Immature natural killer cell (primary cell): ENCODE measurements at places on chromosomes 16 and 17.

GRCh38 chr17:77400445-77400870, 259.7 kb downstream of the SEC14L1 start:
- DNase-seq = peak; percentile 79

DNA sequence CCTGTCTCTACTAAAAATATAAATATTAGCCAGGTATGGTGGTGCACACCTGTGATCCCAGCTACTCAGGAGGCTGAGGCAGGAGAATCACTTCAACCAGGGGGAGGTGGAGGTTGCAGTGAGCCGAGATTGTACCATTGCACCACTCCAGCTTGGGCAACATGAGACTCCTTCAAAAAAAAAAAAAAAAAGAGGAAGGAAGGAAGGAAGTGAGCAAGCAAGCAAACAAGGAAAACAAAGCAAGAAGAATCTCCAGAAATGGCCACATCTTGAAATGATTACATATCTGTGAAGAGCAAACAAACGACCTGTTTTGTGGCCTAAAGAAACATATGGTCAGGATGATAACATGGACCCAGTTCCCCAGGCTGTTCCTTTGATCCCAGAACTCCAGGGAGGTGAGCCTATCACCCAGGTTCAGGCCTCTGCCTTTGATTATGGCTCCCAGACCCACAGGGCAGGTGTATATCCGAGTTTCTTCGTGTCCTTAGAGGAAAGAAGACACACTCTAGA, 8.9 kb downstream of the ACOX1 start:
- DNase-seq = no peak

DNA sequence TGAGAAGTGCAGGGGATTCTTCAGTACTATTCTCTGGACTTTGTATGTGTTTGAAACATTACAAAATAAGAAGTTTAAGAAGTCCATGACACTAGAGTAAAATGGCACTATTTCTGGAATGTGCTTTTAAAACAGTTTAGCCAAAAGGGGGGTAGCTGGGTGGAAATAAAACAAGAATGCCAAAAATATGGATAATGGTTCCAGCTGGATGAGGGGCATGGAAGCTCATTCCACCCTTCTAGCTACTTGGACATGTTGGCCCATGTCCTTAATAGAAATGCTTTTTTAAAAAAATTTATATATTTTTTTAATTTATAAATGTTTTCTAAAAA, 13.1 kb downstream of the ZC3H7A start:
- DNase-seq = no peak

DNA sequence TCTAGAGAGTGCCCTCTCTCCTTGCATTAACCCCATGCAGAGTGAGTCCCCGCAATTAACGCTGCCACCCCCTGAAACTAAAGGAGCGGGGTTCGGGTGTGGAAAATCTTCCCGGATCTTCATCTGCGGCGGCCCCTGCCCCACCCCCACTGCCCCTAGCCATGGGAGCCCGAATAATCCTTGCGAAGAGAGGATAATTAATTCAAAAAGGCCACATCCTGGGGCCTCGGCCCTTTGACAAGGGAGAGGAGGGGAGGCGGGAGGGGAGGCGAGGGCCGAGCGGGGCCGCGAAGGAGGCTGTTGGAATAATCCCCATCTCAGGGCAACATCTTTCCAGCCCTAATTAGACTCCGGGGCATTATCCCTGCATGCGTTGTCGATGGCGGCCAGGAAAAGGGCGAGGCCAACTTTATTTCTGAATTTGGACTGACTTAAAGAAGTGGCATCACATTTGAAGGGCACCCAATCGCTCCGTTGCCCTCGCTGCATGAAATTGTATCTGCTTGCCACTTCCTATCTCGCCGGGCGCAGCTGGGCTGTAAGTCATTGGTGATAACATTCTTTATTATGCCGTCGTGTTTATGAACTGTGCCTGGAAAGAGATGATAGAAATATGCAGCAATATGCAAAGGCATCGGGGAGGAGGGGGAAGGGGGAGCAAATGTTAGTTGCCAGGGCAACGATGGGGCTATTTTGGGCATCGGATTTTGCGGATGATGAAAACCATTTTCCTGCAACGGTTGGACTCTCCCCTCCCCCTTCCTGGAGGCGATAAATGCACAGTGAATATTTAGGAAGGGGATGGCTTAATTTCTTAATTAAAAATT, 387.1 kb upstream of the TNRC6C start:
- peak; percentile 20 for DNase-seq

GRCh38 chr16:61289141-61289540, 747.1 kb downstream of the CDH8 start:
- DNase-seq = no peak

- no peak for DNase-seq
These were observed 5.8 kb downstream of the CBX8 start for GRCh38 chr17:79790805-79791734.

GRCh38 chr16:82900559-82900958, 273.8 kb downstream of the CDH13 start:
- DNase-seq = no peak

GRCh38 chr16:27853651-27854050, 209.9 kb downstream of the GSG1L start:
- no peak for DNase-seq

DNA sequence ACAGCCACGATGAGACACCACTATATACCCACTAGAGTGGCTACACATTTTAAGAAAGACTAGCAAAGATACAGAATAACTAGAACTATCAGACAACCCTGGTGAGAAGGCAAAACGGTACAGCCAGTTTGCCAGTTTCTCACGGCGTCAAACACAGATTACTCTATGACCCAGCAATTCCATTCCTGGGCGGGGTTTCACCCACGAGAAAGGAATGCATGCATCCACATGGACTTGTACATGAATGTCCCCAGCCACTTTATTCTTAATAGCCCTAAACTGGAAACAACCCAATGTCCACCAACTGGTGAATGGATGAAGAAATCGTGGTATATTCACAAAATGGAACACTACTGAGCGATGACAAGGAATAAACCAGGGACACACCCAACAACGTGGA, 74.5 kb downstream of the MYH10 start:
- DNase-seq = no peak

- no peak for DNase-seq
These were observed 120.4 kb upstream of the C17orf78 start for GRCh38 chr17:37255432-37255831.

GRCh38 chr16:53091466-53092211, 36.8 kb downstream of the CHD9 start:
- DNase-seq = no peak

GRCh38 chr16:28897826-28898225, 19.5 kb downstream of the ATP2A1 start:
- no peak for DNase-seq

GRCh38 chr16:69703638-69704037, 22.7 kb downstream of the NQO1 start:
- no peak for DNase-seq

- no peak for DNase-seq
These were observed 1.6 kb downstream of the PSMB10 start for GRCh38 chr16:67935101-67935401.
